ENCODE measurements at places on chromosomes 1 and 21.

GRCh38 chr1:106753066-106753465 lies 303.4 kb upstream of the PRMT6 start:
- DNase-seq: no peak

- DNase-seq: no peak
These were observed 1.7 kb upstream of the TRIM67 start for GRCh38 chr1:231159963-231160761.

GRCh38 chr1:240322943-240323342 lies 231.3 kb downstream of the FMN2 start:
- no peak for DNase-seq

DNA sequence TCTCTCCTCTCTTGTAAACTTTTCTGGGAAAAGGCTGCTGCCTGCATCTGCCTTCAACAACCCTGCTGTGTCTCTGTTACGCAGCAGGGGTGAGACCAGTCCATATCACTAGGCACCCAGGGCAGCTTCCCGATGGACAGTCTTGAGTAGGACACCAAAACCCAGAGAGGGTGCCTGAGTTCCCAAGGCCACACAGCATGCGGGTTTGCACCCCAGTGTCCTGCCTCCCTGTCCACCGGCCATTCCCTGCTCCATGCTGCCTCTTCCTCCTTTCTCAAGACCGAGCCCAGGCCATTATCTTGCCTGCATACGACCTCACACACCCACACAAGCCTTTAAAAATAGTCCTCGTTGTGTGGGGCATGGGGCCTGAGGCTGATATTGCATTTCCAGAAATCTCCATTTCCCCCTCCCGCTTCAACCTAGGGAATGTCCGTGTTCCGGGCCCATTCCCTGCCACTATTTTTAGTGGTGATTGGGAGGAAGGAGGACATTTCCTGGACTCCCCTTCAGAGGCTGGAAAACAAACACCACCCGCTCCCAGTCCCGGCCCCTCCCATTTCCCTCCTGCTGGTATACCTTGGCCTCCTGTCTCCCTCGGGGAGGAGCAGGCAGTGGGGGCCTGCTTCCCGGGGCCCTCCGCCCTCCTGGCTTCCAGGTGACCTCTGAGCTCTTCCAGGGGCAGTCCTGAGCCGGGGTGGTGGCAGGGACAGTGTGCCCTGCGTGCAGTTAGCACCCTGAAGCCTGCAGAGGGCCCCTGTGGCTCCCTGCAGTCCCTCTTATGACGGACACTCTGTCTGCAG lies 132.4 kb upstream of the TMEM51 start:
- no peak for DNase-seq

DNA sequence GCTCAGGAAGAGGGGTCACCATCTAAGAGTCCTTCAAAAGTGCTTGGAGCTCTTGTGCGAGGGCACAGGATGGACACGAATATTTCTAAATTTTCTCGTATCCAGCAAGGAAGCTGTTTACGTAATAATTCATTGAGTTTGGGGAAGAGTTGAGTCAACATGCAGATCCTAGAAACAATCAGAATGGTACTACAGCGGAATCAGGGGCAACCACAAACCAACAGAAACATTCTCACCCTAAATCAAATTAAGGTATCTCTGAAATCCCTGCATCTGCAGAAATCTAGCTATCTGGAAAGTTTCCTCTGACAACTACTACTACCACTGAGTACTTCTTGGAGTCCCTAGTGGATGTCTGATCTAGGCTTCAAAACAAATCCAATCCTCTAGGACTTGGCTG lies 352.4 kb downstream of the LTN1 start:
- DNase-seq: no peak

- DNase-seq: no peak
These were observed 208.2 kb upstream of the KIAA0040 start for GRCh38 chr1:175400766-175401165.

- no peak for DNase-seq
These were observed 13.6 kb downstream of the OXCT2 start for GRCh38 chr1:39757501-39757900.

DNA sequence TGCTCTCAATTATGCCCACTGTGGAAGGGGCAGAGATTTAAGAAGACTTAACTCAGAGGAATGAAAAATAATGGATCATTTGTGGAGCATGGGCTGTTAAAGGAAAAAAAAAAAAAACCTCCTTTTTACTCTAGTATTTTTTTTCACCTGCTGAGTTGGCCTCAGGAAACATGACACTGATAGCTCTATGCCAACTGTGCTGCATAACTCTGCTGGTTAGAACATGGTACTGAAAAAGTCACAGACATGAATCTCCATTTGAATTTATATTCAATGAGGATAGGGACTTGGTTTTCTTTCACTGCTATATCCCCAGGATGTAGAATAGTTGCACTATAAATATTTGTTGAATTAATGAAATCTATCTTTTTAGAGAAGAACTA lies 86.1 kb upstream of the KIAA0040 start:
- DNase-seq: no peak

DNA sequence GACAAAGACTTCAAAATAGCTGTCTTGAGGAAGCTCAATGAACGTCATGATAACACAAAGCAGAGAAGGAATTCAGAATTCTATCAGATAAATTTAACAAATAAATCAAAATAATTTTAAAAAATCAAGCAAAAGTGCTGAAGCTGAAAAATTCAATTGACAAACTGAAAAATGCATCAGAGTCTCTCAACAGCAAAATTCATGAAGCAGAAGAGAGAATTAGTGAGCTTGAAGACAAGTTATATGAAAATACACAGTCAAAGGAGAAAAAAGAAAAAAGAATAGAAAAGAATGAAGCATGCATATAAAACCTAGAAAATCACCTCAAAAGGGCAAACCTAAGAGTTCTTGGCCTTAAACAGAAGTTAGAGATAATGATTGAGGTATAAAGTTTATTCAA lies 21.0 kb upstream of the UHMK1 start:
- DNase-seq: no peak

GRCh38 chr1:25621876-25622275 lies 5.3 kb downstream of the MAN1C1 start:
- no peak for DNase-seq

GRCh38 chr1:74613894-74614293 lies 59.7 kb downstream of the ERICH3 start:
- DNase-seq: no peak

DNA sequence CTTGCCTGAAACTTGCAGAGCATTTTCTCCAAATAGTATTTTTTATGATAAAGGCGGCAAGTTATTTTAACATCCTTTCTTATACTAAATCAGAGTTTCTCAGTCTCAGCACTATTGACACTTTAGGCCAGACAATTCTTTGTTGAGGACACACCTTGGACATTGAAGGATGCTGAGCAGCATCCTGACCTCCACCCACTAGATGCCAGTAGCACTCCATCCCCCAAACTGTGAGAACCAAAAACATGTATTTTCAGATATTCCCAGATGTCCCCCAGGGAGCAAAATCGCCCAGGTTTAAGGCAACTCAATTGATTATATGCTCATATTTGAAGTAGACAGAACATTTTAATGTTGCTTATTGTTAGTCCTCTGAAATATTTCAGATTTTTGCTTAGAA lies 299.4 kb downstream of the ZP4 start:
- no peak for DNase-seq

DNA sequence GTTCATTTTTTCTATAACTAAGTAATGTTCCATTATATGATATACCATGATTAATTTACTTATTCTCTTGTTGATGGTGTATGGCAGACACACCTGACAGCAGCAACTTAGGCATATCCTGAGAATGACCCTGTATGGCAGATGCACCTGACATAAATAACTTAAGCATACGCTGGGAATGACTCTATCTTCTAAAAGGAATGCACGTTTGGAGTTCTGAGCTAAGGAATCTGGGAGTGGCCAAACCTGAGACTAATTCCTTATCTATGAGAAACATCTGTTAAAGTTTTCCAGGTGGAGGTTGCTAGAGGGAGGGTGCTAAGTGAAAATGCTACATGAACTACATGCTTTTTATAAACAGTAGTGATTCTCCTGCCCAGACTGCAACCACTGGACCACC lies 96.7 kb upstream of the RGS18 start:
- no peak for DNase-seq

DNA sequence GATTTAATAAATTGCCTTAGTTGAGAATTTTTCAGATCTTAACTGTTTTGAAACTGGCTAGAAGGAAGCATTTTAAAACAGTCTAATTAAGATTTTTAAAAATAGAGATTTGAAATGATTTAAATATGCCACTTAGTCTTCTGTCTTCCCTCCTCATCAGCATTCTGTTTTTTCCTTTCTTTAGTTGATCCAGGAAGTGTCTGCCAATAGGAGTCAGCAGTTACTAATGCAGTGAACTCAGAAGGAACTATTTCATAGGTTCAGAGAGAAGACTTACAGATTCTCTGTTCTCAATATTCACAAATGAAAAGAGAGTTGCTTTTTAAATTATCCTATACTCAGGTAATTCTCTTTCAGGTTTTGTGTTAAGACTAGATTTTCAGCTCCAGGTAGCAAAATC lies 84.5 kb downstream of the RPS6KC1 start:
- no peak for DNase-seq

- no peak for DNase-seq
These were observed 17.6 kb upstream of the IFI6 start for GRCh38 chr1:27689423-27690173.

GRCh38 chr1:204126386-204126785 lies 25.5 kb downstream of the ETNK2 start:
- DNase-seq: no peak

DNA sequence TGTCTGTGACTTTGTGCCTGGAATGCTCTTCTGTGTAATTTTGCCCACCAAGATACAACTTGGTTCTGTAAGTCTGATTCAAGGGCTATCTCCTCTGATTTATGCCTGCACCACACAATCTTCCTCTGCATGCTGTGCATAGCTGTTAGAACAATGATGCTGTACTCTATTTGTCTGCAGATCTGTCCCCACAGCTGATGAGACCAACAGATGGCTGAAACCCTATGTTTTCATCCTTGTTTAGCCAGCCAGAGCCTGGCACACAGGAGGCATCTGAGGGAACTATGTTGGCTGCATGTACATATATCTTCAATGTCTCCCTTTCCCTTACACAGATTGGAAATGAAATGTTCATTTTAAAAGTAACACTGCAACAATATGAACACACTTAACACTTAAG lies 58.0 kb upstream of the ABCA4 start:
- DNase-seq: no peak

GRCh38 chr1:10537082-10537766 lies 62.5 kb downstream of the PEX14 start:
- no peak for DNase-seq
